Activated naive CD8-positive, alpha-beta T cell treated with anti-CD3 and anti-CD28 coated beads, Interleukin-2, amount 50 U/mL, for 24 hours (primary cell): ENCODE measurements at places on chromosomes 12 and 14.

DNA sequence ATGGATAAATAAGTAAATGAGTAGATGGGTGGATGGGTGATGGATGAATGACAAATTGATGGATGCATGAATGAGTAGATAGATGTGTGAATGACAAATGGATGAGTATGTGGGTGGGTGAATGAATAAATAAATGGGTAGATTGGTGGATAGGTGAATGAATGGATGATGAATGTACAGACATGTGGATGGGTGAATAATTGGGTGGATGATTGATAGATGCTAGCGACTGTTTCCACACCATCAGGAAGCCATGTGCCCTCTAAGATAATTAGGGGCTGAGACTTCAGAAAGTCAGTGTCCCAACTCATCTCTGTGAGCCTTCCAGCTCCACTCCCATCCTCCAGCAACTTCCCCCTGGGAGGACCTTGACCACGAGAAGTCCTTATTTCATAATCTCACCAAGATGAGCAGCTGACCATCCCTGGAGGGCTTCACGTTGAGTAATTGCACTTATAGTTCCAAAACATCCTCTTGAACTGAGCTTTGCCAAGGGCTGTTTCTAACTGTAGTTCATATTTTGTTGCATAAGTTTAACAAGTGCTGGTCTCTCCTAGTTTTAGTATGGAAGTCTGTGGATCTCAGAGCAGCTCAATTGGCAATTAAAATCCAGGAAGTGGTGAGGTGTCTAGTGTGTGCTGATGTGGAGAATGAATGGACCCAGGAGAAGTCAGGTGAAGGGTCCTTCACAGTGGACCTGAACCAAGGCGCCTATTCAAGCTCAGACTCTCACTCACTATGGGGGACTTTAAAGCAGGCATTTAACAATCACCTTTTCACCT lies 295.7 kb downstream of the ADGRD1 start:
- DNase-seq, result no peak

- DNase-seq, result no peak
Measured at GRCh38 chr12:100171248-100171647, 28.6 kb upstream of the BLTP3B start.

DNA sequence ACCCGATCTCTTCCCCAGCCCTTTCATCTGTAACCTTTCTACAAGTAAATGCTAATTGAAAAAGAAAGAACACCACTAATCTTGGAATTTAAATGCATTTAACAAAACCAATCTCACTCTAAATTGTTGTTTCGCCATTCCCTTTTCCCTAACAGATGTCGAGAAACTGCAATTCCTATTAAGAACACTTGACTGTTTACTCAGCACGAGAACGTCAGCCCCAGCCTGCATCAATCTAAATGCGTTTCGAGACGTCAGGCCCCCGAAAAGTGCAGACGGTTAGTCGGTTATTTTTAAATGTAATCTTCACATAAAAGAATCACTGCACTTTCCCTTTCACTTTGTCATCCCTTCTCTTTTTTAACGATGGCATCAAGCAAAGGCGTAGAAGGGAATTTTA lies 837.6 kb downstream of the VRK1 start:
- DNase-seq, result no peak

GRCh38 chr12:109347589-109347988 lies at the start of gene MYO1H:
MYO1H (plus strand) TSS chr12:109347900; CDS start chr12:109347961, 61 bp downstream.
- DNase-seq, result no peak

DNA sequence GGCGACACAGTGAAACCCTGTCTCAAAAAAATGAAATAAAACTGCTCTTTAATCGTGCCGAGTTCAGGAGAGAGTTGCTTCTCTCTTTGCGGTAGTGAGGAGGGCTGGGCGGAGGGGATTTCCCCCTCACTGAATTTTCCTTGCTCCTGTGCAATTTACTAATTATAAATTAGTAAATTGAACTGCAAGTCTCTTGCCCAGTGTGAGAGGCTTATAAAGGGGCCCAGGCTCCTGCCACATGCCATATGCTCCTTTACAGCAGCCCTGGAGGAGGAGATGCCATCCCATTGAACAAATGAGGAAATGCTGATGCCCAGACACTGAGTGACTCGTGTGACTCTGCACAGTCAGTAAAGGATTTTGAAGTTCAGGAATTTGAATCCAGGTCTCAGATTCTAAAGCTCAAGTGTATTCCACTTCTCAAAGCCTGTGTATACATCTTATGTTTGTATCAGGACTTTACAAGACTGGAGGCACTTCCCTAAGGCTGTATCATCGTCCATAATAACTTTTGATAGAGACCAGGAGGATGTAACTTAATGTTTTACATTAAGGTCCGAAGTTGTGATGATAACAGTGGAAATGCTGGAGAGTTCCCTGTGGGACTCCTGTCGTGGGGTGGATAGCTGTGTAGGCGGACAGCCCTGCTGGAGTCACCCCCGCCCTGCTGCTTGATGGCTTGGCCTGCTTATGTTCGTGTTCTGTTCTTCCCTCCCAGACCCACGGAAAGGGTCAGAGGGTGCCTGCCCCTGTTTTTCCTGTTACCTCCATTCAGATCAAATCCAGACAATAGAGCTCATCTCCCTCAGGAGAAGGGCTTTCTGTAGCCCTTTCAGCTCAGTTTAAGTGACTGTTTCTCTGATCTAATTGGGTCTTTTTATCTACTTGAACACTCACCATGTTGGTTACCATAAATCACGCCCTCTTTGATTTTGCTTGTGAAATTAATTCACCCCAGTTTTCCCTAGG lies 13.9 kb downstream of the PELI2 start:
- no peak for DNase-seq

DNA sequence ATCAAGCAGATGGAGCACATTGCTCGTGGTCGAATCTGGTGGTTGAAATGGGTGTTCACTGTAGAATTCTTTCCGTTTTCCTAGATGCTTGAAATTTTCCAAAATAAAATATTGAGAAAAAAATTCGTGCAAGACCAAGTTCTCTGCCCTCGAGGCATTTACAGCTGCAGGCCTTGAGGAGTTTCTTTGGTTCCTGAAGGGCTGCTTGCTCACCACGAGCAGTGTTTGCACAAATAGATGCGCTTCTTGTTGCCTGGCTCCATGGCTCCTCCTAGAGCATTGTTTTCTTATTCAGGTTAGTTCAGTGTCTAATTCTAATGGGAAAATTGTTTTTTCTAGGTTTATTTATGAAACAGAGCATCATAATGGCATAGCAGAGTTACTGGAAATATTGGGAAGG lies 74.5 kb upstream of the DYNC1H1 start:
- no peak for DNase-seq
